Caki2 (cell line): ENCODE measurements at places on chromosomes 3 and 15.

DNA sequence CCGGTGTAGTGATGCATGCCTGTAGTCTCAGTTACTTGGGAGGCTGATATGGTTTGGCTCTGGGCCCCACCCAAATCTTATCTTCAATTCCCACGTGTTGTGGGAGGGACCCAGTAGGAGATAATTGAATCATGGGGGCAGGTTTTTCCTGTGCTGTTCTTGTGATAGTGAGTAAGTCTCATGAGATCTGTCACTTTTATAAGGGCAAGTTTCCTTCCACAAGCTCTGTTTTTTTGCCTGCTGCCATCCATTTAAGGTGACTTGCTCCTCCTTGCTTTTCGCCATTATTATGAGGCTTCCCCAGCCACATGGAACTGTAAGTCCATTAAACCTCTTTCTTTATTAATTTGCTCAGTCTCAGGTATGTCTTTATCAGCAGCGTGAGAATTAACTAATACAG, 566.7 kb upstream of the NECTIN3 start:
- no peak for DNase-seq

- peak; percentile 84 for DNase-seq
Measured at GRCh38 chr15:101615986-101616848, 36.0 kb downstream of the TM2D3 start.

GRCh38 chr3:2802429-2802828, 307.7 kb downstream of the IL5RA start:
- DNase-seq: no peak

DNA sequence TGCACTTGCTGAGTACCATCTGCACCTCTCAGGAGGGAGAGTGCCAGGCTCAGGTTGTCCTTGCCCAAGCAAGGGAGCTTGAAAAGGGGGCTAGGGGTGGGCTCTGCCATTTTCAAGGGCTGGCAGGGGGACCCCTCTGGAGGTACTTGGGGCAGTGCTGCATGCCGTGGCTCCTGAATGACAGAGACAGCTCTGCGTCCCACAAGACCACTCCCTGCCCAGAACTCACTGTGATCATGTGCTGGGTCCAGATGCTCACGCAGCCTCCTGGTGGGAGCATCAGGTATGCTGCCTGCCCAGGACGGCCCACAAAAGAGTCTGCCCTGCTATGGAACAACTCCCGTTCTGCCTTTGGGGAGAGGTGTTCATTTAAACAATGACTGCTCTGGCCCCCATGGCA, 165.2 kb downstream of the GOLGA6L4 start:
- no peak for DNase-seq

DNA sequence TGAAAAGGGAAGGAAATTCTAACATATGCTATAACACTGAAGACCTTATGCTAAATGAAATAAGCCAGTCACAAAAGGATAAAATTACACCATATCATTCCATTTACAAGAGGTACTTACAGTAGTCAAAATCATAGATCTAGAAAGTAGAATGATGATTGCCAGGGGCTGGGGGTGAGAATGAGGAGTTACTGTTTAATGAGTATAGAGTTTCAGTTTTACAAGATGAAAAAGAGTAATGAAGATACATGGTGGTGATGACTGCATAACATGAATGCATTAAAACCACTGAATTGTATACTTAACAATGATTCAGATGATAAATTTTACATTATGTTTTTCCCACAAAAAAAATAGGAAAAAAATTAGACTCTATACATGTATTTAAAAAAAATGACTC, 152.6 kb downstream of the SCAPER start:
- no peak for DNase-seq

GRCh38 chr15:83449937-83450506, 2.9 kb downstream of the SH3GL3 start:
- DNase-seq: no peak

DNA sequence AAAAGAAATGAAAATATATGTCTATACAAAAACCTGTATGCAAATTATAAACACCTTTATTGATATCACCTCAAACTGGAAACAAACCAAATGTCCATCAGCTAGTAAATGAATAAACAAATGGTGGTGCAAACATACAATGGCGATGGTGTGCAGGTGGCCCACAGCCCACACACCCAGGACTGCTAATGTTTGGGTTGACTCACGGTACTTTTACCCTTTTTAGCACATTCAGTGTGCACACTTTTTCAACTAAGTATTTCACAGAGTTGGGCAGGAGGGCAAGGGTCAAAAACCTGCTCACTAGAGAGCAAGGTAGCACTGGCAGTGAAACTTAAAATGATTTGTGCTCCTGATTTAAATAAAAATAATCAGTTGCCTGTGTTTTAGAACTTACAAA, 123.1 kb upstream of the BHLHE40 start:
- DNase-seq: no peak

- DNase-seq: no peak
Measured at GRCh38 chr3:16508243-16508578, 5.3 kb downstream of the RFTN1 start.

DNA sequence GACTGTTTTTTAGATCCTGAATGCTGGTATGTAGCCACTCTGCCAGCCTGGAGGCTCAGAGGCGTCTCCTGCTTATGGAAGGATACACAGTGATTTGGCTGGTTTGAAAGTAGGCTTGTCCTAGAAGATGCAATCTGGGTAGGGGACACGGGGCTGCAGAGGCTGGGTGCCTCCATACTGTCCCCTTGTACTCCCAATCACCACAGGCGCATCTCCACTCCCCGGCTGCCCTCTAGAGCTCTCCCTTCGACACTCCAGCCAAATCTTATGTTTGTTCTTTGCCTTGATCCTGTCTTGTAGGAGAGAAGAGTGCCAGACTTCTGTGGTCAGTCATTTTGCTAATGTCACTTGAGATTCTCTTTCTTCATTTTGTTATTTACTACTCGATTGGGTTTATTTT, 168.8 kb upstream of the THRB start:
- DNase-seq: no peak
